T1000 (cell line): ENCODE measurements at places on chromosomes 2 and 18.

- DNase-seq = no peak
Measured at GRCh38 chr2:55107436-55107835, 57.2 kb upstream of the RTN4 start.

DNA sequence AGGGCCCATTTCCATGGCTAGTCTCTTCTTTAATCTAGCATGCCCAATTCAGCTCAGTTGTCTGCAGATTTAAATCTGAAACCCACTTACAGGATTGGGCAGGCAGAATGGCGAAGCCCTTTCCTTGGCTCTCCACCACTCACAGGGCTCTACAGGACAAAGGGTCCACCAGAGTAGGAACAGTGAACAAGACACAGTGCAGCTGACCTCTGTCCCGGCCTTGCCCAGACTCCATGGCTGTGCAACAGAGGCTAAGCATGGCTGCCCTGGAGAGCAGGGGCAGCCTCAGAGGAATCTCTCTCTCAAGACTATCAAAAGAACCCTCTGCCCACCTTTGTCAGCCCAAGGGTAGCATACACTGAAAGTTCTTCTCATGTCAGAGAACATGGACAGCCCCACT lies 9.7 kb upstream of the ATP6V1B1 start:
- DNase-seq = no peak

GRCh38 chr18:23593720-23594119 lies 7.4 kb upstream of the NPC1 start:
- DNase-seq = no peak

- DNase-seq = no peak
Measured at GRCh38 chr2:75480971-75481836, 79.5 kb downstream of the EVA1A start.

- no peak for DNase-seq
Measured at GRCh38 chr18:13516855-13517254, 209.5 kb downstream of the FAM210A start.

GRCh38 chr2:40374543-40375240 lies 77.2 kb downstream of the SLC8A1 start:
- no peak for DNase-seq

GRCh38 chr2:192940767-192941166 lies 746.0 kb upstream of the TMEFF2 start:
- no peak for DNase-seq

DNA sequence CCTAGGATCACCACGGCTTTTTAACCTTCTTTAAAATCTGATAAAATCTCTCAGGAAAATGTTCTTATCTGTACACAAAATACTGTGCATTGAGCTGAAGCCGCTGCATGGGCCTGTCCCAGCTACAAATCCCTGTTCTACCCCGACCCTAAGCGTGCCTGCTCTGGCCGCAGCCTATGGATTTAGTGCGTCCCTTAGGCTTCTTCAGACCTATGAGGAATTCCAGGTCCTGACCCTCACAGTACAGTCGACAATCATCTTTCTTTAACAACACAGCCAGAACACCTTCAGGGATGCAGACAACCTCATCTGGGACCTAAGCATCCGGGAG lies 477 bp upstream of the WDCP start:
- DNase-seq = no peak

- no peak for DNase-seq
Measured at GRCh38 chr2:186780701-186781316, 68.2 kb downstream of the ZSWIM2 start.

DNA sequence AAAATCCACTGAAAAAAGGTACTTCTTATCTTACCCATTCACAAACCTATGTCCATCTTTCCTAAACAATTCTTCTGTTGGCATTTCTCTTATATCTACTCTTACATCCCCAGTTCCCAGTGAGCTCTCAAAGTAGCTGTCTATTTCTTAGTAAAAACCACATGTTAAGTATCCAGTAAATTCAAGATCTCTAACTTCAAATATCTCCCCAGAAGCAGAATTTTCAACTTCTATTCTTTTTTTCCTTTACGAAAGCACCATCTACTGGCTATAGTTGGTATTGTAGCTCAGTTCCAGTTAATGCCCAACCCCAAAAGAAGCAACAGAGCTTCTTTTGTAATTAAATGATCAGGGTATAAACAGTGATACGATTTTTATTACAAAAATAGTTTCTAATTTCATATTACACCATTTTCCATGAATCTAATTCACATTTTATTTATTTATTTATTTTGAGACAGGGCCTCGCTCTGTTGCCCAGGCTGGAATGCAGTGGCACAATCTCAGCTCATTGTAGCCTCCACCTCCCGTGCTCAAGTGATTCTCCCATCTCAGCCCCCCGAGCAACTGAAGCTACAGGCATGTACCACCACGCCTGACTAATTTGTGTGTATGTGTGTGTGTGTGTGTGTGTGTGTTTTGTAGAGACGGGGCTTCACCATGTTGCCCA lies 28.5 kb downstream of the HRH4 start:
- DNase-seq = no peak

GRCh38 chr2:104033399-104033798 lies 820.5 kb upstream of the POU3F3 start:
- DNase-seq = no peak

DNA sequence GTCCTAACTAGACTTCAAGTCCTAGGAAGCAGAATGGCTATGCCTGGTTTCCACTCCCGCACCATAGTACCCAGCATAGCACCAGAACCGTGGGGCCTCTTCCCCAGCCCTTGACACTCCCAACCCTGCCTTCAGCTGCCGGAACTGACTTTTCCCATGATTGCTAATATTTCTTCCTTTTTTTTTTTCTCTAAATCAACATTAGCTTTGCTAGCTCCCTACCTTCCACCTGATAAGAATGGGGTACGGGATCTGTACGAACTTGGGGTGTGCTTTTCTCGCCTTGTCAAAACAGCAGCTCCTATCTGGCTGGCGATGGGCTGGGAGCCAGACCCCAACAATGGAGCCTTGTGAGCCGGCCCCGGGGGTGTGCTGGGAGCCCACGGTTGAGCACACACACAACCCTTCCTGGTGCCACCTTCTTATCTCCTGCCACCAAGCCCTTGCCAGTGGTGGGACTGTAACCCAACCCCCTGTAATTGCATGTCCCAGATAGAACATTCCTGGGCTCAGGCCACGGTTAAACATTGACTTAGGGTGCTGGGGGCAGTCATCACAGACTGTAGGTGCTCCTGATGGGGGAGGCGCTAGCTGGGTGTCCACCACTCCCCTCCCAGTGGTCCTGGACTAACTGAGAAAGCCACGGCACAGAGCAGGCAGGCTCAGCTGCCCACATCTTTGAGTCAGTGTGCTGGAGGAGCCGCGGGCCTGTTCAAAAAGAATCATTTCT lies 213.0 kb upstream of the HAAO start:
- no peak for DNase-seq

DNA sequence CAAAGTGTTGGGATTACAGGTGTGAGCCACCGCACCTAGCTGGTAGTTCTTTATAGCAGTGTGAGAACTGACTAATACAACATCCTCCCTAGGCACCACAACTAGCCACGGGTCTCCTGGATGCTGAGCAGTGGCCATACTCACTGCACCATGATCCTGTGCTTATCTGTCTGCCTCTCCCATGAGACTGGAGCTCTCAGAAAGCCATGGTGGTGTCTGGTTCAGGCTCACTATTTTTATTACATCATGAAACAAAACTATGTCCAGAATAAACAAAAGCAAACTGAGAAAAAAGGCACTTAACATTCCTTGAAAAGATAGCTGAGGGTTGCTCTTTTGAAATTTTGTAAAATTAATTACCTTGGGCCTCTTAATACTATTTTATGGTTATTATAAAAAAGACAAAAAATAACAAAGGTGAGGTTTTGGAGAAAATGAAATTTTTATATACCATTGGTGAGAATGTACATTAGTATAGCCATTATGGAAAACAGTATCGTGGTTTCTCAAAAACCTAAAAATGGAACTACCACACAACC lies 90.7 kb upstream of the TFCP2L1 start:
- no peak for DNase-seq

DNA sequence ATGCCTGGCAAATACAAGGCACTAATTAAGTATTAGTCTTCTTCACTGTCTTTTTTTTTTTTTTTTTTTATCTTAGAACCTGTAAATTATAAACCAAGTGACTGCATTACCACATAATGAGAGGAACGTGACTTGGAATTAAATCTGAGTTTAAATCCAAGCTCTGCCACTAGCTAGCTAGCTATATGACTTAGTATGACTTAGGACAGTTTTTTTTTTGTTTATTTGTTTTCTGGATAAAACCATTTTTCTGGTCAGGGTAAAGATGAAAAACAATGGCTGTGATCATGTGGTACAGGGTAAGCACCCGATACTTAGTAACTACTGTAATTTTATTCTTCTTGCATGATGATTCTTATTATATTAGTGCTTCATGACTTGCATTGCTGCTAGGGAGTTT lies 191.8 kb upstream of the LRRTM1 start:
- DNase-seq = no peak

- DNase-seq = no peak
Measured at GRCh38 chr2:149143734-149144133, 105.2 kb downstream of the LYPD6B start.

DNA sequence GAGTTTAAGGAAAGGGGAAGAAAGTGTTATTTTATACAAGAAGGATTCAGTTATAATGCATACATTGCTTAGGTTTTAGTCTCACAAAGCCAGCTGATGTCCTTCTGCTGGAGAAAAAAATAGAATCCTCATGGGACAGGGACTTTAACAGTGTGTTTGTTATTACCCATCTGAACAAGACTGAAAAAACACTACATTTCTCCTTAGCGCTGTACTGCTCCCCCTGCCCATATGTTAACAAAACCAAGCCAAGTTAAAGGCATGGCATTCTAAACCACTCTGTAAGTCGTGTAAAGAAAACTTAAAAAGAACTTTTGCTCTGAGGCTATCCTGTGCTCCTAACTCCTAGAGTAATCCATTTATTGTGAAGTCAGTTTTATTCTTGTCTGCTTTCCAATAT lies 102.6 kb upstream of the NYAP2 start:
- DNase-seq = no peak
